NCI-H187 treated with DMSO at 0.1 percent for 48 hours (cell line): ENCODE measurements at places on chromosomes 3 and 15.

- no peak for DNase-seq
These were observed 23.9 kb upstream of the CDV3 start for GRCh38 chr3:133549565-133549964.

- no peak for DNase-seq
These were observed 394.5 kb upstream of the RARB start for GRCh38 chr3:25033407-25034029.

- no peak for DNase-seq
These were observed 9.8 kb downstream of the CLCN2 start for GRCh38 chr3:184351511-184352148.

GRCh38 chr3:46312991-46313390 is 40.9 kb upstream of the CCR2 start:
- no peak for DNase-seq

- DNase-seq, result no peak
These were observed 56.6 kb downstream of the MESD start for GRCh38 chr15:80932989-80933388.

GRCh38 chr3:109910772-109911171 is 573.4 kb upstream of the DPPA4 start:
- no peak for DNase-seq

DNA sequence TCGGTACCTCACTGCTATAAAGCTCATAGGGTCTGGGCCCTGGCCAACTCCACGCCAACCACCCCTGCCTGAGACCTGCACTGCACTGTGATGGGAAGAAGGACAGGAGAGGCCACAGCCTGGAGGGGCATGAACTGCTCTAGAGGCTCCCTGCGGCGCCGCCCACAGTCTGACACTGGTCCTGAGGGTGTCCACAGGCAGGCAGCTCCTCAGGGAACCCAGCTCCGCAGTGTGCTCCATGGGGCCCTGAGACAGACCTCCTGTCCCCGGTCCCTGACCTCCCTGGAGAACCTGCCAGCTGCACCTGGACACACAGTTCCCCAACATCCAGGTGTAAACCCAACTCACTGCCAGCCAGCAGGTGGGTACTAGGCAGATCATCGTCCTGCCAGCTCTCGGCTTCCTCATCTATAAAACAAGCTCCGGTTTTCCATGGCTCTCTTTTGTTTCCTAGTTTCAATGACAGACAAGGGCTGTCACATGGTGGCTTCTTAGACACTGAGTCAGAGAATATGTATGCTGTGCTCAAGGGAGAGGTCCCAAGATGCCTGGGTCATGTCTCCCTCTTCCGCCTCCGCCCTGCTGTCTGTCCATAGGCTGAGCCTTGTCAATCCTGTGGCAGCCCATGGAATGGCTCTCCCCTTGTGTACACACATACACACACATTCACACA is 5.1 kb upstream of the HAPLN3 start:
- DNase-seq, result no peak

DNA sequence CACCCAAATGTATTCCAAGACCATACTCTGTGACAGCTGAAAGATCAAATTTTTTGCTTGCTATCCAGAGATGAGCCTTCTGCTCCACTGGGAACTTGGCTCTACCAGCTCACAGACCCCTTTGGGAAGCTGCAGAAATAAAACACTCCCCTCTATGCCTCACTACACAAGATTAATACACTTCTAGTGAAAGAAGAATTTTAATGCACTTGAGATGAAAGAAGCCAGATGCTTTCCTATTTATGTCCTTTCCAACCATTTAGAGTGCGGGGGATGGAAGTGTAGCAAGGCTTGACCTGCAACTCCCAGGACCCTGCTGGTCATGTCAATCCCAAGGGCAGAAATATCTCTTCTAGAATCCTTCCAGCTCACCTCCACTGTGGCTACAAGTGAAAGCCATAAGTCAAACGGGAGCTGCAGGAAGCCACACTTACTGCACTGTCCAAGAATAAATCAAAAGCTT is 34.7 kb downstream of the ANXA2 start:
- no peak for DNase-seq

- no peak for DNase-seq
These were observed 476.5 kb upstream of the WNT5A start for GRCh38 chr3:55963601-55964000.

DNA sequence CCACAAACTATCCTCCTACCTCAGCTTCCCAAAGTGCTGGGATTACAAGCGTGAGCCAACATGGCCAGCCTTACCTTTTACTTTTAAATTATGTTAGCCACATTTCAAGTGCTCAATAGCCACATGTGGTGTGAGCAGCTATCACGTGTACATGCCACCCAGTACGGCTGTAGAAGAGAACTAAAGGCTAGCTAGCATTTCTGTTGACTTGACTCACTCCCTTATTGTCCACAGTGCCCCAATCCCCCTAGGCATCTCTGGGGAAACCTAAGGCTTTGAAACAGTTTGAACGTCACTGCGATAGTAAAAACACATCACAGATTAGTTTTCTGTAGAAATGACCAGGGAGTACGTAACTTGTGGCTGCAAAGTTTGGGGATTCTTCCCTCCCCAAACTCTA is 12.0 kb downstream of the C15orf40 start:
- no peak for DNase-seq

DNA sequence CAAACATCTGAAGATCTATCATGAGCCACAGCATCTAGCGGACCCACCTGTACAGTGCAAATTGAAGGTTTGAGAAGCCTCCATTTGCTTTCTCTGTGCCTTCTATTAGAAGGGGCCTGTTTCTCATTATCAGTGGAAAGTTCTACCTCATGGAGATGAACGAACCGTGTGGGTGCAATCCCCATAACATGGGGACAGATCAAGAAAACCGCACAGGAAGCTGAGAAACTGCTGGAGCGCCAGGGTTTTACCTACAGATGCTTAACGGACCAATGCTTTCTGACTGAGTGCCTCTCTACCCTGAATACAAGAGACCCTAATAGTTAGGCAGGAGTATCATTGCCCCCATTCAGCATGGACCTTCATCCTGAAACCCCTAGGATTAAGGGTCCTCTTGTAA is 53.5 kb downstream of the CYP19A1 start:
- no peak for DNase-seq

DNA sequence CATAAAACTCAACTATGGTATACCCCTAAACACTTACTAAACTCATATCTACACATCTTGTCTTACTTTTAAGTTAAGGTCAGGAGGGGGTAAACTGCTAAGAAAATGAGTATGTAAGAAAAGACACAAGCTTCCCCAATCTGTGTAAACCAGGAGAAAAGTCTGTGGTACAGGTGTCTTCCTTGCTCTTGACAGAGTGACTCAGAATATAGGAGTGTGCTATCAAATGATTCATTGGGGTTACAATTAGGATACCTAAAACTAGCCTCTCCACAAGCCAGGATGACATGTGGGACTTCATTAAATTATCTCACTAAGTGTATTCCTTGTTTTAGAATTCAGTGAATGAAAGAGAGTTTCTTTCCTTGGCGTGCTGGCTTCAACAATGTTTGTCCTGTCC is 274.8 kb downstream of the BBX start:
- DNase-seq, result no peak

- DNase-seq, result no peak
These were observed 76.6 kb downstream of the CPN2 start for GRCh38 chr3:194274424-194275085.

DNA sequence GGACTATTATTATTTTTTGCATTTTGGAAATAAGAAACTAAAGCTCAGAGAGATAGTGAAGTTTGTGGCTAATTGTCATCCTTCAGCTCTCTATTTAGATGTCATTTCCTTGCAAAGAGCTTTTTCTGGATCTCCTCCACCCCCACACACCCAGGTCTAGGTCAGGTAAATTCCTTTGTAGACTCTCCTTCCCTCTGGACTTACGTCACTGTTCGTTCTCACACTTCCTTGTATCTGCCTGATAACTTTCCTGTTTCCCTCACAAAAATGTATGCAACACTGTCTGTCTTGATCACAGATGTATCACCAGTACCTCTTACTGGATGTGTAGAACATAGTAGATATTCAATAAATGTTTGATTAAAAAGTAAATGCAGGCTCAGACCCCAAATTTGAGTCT is 6.1 kb upstream of the MB21D2 start:
- no peak for DNase-seq
